ENCODE measurements at places on chromosomes 6 and 20.

GRCh38 chr6:113317442-113317841 lies 539.7 kb upstream of the MARCKS start:
- no peak for DNase-seq

DNA sequence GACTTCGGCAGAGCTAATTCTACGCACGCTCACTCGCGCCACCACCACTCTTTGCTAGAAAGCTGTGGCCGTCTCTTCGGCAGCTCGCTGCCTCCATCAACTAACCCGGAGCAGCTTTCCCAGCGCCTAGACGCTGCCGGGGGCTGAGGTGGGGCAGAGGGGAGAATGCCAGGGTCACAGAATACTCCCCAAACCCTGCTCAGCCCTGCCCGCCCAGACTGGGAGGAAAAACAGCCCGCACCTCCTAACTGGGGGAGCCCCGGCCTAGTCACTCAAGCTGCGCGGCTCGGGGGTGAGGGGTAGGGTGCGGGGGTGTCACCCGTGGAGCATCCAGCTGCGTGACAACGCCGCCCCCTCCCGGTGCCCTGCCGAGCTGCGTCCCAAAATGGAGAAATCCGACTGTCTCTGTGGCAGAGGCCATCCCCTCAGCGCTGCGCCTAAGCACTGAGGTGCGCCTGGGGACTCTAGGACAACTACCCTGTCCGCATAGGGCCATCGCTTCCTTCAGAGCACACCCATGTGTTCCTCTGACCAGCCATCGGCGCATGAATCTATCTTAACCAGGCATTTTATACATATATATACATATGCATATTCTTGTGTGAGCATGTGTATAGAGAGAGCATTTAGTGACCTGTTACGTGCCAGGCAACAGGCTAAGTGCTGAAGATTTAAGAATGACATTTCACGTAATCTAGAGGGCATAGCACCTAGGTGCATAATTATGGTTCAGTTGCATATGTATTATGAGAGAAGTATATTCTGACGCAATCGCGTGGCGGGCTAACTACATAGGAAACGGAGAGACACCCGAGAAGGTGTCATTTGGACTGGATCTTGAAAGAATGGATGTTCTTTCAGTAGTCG lies 1.5 kb upstream of the TENT5A start:
- DNase-seq, result peak; percentile 81

DNA sequence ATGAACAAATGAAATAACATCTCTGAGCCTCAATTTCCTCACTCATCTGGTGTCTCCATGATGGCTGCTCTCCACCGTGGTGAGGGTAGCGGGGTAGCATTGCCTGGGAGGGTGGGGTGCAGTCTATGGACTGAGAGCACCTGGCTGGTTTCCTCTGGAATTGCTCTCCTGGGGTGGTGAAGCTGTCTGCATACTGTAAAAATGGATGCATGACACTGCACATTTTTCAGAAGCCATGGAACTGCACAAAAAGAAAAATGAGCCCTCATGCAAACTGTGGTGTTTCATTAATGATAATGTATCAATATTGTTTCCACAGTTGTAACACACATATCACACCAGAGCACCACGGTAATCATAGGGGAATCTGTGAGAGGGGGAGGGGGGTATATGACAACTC lies 12.1 kb upstream of the ITPR3 start:
- DNase-seq, result no peak

GRCh38 chr6:115319823-115320222 lies 740.9 kb downstream of the FRK start:
- DNase-seq, result no peak

DNA sequence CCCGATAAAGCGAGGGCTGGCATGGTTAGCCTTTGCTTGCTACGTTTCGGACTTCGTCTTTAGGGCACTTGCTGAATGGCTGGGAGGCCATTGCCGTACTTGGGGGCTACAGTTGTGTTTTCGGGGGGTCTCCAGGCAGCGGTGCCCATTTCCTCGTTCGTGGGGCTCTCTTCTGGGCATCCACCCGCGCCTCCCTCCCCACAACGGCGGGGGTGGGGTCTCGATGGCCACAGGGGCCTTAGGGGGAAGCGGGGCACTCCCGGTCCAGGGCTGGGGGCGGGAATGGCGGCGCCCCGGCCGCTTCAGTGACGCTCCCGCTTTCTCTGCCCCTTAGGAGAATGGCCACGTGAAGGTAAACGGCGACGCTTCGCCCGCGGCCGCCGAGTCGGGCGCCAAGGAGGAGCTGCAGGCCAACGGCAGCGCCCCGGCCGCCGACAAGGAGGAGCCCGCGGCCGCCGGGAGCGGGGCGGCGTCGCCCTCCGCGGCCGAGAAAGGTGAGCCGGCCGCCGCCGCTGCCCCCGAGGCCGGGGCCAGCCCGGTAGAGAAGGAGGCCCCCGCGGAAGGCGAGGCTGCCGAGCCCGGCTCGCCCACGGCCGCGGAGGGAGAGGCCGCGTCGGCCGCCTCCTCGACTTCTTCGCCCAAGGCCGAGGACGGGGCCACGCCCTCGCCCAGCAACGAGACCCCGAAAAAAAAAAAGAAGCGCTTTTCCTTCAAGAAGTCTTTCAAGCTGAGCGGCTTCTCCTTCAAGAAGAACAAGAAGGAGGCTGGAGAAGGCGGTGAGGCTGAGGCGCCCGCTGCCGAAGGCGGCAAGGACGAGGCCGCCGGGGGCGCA lies 2.4 kb downstream of the MARCKS start:
- DNase-seq, result no peak

DNA sequence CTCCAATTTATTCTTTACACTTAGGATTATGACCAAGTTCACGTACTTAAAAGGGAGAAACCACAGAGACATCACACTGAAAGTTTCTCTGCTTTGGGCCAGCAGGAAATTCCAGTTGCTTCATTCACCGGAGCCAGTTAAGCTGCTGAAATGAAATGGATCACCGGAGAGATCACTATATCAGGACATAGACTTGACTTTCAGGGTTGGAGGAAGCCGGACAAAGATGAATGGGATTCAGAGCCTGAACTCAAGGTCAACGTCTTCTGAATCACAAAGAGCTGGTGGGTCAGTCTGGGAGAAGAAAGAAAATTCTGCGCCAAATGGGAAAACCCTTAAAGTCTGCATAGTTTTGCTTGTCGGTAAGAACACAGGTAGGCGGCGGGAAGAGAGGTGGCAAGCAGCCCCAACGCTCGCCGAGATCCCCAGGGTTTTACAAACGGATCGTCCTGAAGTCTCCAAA lies 81.9 kb upstream of the CCDC28A start:
- no peak for DNase-seq

GRCh38 chr6:144334150-144334708 lies 49.1 kb downstream of the UTRN start:
- peak; percentile 25 for DNase-seq

DNA sequence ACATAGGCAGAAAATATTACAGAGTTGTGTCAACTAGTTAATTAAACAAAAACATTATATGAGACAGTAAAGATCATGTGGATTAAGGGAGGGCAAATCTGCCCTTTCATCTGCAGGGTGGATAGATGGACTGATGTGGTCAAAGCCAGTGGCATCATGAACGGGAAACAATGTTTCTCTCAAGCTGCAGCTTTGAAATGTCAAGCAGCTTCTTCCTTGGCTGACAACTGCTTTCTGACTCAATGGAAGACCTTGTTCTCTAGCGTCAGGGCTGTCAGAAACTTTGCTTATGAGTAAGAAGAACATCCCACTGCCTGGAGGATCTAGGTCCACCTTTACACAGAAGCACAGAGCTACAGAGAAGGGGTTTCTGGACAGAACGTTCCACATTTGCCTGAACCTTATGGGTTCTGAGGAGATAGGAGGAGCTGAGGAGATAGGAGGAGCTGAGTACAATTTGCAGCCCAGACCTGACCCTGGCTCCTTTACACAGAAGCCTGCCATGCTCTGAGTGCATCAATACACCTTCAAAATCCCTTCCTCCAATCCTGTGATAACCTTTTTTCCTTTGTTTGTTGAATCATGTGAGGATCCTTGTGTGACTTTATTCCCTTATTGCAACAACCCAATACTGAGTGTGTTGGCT lies 6.1 kb downstream of the CST5 start:
- no peak for DNase-seq

DNA sequence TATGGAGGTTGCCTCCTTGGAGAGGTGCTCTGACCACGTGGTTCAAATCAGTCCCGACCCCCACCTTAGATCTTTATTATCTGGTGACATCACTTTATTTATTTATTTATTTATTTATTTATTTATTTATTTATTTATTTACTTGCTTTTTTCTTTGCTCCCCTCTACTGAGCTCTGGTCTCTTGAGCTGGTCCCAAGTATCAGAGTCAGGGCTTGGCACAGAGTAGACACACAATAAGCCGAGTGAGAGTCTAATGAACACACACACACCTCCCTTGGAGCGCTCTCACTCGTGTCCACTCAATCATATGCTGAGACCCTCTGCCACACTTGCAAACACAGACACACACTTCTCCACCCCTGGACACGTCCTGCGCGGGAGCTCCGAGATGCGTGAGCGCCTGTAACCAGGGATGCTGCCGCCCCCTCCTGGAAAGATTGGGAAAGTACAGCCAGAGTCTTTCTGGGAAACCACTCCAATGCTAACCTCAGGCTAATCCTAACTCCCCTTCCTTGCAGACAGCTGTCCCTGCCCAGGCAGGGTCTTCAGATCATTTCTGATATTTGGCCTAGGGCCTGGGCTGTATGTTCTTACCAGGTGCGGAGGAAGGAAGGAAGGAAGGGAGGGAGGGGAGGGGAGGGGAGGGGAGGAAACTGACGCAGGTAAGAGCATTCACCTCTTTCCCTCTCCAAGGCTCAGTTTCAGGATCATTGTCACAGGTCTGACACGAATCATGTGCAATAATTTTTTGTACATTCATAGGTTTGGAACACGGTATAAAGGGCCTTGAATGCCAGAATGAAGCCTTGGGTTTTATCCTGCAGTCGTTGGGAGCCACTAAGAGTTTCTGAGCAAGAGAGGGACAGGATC lies 70.9 kb downstream of the STK35 start:
- DNase-seq, result peak; percentile 57

DNA sequence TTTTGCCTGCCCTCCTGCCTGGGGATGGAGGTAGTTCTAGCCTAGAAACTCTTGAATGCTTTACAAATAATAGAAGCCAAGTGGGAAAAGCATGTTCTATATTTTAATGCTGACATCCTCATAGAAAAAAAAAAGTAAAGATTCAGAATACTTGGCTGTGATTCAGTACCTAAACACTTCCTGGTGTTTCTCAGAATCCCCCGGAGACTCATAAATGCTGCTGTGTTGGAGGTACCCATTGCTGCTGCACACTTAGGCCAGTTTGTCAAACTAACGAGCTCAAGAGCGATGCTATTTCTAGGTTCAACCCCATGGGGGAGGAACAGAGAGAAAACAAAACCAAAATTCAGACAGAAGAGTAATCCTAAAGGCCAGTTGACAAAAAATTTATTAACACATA lies 38.8 kb upstream of the ZFP64 start:
- DNase-seq, result no peak

DNA sequence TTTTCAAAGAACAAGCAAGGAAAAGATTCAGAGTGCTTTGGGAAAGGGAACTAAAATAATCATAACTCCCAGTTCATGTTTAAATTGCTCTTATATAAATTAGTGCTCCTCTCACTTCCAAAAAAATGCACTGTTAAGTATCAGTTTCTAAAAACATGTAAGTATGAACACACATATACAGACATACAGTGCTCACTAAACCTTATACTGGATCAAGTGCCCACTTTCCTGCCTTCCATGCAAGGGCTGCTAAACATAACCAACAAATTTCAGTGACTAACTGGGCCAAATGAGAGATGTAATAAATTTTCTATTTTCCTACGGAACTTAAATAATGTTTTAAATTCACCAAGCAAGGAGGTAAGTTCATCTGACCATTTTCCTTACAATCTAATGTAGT lies 6.4 kb downstream of the TFAP2A start:
- no peak for DNase-seq

DNA sequence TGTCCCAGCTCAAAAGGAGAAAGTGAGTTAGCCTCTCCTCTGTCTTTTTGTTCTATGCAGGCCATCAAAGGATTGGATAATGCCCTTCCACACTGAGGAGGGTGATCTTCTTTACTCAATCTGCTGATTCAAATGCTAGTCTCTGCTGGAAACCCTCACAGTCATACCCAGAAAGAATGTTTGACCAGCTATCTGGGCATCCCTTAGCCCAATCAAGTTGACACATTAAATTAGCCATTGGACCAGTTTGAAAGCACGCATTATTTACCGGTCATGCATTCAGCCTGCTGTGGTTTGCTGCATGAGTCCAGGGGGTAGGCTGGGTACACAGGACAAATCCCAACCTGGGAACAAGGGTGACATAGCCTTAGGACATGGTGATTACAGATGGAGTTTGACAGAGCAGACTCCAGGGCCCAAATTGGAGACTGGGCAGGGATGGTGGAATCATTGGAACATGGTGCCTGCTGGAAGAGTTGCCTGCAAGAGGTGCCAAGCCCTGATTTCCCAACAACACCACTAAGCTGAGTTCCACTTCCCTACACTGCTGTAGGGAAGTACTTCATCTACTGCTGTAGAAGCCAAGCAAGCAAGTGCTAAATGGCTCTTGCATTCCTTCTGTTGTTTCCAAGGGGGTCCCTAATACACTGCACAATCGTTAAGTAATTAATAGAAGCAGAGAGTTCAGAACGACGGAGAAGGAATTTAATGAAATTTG lies 87.7 kb downstream of the RNF182 start:
- DNase-seq, result no peak

- no peak for DNase-seq
These were observed 126.8 kb upstream of the SAMD5 start for GRCh38 chr6:147381712-147382111.

GRCh38 chr6:82006027-82006738 lies 241.4 kb downstream of the IBTK start:
- DNase-seq, result no peak

DNA sequence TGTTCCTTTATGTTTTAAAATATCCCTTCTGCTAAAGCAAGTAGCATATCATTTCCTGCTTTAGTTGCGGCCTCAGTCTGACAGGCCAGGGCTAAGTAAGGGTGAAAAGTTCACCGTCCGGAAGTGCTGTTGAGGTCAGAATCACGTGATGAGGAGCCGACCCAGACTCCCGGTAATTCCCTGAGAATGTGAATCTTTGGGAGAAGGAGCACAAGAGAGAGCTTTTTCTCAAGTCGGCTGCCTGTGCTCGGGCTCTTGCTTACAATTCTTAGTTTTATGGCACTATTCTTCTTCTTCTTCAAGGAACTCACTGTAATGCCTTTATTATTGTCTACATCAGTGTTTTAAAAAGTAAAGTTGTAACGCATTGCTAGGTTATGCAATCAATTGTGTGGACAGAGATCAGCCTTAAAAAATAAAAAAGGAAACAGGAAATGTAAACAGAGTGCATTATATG lies 309.3 kb downstream of the PRL start:
- no peak for DNase-seq

Data from activated naive CD4-positive, alpha-beta T cell (primary cell).